Activated CD4-positive, alpha-beta memory T cell treated with anti-CD3 and anti-CD28 coated beads for 36 hours (primary cell): ENCODE measurements at places on chromosomes 1 and 21.

DNA sequence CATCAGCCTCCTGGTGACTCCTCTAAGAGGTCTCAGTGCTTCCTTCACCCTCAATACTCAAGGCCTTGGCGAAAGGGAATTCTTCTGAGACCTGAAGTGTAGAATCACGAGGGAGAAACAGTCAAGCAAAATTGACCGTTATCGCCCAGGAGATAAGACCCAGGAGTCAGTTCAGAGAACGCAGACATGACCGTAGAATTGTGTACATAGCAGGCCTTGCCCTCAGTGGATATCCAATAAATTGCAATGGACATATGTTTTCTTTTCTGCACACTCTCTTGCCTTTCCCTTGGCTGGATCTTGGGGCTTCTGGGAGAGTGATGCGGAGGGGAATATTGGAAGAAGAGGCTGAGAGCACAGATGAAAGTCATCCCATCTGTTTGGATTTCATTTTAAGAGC, 15.7 kb upstream of the ETS2 start:
- H3K27ac ChIP-seq = no peak overlapping the region
- no peak for DNase-seq
- H3K36me3 ChIP-seq = no peaks in the 10 kb centered on the region
- H3K4me1 ChIP-seq = peaks cover 5% of the 10 kb centered on the region
- H3K4me3 ChIP-seq = no peak overlapping the region

GRCh38 chr1:80498673-80499072, 1302.1 kb upstream of the ADGRL2 start:
- no peak for DNase-seq
- H3K4me3 ChIP-seq = no peak overlapping the region
- H3K4me1 ChIP-seq = no peaks in the 10 kb centered on the region
- no peaks in the 10 kb centered on the region for H3K27me3 ChIP-seq

- peak; percentile 71 for DNase-seq
- H3K4me1 ChIP-seq = peaks cover 56% of the 10 kb centered on the region
- H3K27ac ChIP-seq = no peak overlapping the region
- H3K27me3 ChIP-seq = peaks cover 25% of the 10 kb centered on the region
- H3K4me3 ChIP-seq = no peak overlapping the region
- no peaks in the 10 kb centered on the region for H3K36me3 ChIP-seq
Observed at GRCh38 chr1:200880212-200880611, 7.4 kb downstream of the GPR25 start.

GRCh38 chr1:64934115-64934877, 32.1 kb downstream of the JAK1 start:
- H3K4me3 ChIP-seq = no peak overlapping the region
- peaks cover 78% of the 10 kb centered on the region for H3K4me1 ChIP-seq
- H3K36me3 ChIP-seq = peaks cover 24% of the 10 kb centered on the region
- DNase-seq = no peak
- no peaks in the 10 kb centered on the region for H3K27me3 ChIP-seq

DNA sequence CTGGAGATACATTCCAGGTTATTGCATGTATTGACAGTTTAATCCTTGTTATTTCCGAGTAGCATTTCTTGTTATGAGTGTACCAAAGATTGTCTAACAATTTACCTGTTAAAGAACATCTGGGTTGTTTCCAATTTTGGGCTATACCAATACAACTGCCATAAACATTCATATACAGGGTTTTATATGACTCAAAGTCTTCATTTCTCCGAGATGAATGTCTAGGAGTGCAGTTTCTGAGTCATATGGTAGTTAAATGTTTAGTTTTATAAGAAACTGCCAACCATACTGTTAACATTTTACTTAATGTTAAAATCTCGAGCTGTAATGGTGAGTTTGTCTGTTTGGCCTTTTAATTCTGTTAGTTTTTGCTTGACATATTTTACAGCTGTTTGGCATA, 10.0 kb downstream of the RAB4A start:
- H3K4me3 ChIP-seq = no peak overlapping the region
- no peaks in the 10 kb centered on the region for H3K27me3 ChIP-seq
- H3K27ac ChIP-seq = peak overlapping the region; percentile 7
- DNase-seq = no peak
